ENCODE measurements at places on chromosomes 13 and 19. TPM values are rescaled to one million over a fixed set of nuclear protein-coding genes. Genes with fewer than 3 reads are reported as not detected.
A peak's percentile ranks its signal among the peaks of the same experiment; 100 is the strongest.

DNA sequence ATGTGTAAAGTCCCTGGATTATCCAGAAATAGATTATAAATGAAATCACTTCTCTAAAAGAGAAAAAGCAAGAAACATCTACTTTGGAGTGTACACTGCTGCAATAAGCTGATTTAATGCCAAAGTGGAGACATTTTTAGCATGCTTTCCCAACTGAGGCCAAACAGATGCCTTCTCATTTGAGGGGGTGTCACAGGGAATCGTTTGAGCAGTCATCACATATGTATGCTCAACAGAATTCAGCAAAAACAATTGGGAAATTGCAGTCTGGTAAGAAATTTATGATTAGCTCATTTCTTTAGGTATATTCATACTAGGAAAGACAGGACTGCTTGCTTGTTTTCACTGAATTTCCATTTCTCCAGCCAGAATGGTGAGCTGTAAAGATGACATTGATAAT, 27.3 kb upstream of the TPP2 start:
- no peaks in the 10 kb centered on the region for H3K27me3 ChIP-seq
- DNase-seq, result no peak
- H3K4me3 ChIP-seq, result no peak overlapping the region
- H3K4me1 ChIP-seq, result no peaks in the 10 kb centered on the region
- H3K36me3 ChIP-seq, result no peaks in the 10 kb centered on the region

- H3K36me3 ChIP-seq, result peaks cover 15% of the 10 kb centered on the region
- peaks cover 25% of the 10 kb centered on the region for H3K4me1 ChIP-seq
- H3K4me3 ChIP-seq, result peak overlapping the region; percentile 97
- peak overlapping the region; percentile 97 for H3K27ac ChIP-seq
- H3K27me3 ChIP-seq, result no peaks in the 10 kb centered on the region
Measured at GRCh38 chr19:57239982-57240310, 486 bp upstream of the ZNF805 start.

GRCh38 chr19:57759096-57759495, 10.4 kb upstream of the ZNF586 start:
- no peak overlapping the region for H3K27ac ChIP-seq
- H3K36me3 ChIP-seq, result no peaks in the 10 kb centered on the region
- H3K4me3 ChIP-seq, result no peak overlapping the region
- no peaks in the 10 kb centered on the region for H3K27me3 ChIP-seq
- no peak for DNase-seq

DNA sequence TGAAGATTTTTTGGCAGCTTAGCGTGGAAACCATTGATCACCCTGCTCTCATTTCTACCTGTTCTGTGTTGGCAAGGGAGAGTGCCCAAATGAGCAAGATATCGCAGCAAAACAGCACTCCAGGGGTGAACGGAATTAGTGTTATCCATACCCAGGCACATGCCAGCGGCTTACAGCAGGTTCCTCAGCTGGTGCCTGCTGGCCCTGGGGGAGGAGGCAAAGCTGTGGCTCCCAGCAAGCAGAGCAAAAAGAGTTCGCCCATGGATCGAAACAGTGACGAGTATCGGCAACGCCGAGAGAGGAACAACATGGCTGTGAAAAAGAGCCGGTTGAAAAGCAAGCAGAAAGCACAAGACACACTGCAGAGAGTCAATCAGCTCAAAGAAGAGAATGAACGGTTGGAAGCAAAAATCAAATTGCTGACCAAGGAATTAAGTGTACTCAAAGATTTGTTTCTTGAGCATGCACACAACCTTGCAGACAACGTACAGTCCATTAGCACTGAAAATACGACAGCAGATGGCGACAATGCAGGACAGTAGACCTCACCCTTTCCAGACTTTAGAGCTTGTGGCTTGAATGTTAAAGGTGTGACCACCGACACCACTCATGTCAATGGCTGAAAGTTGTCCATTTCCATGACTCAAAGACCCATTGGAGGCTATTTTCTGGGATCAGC, 5.8 kb downstream of the CEBPG start:
- H3K27ac ChIP-seq, result no peak overlapping the region
- H3K4me3 ChIP-seq, result no peak overlapping the region
- DNase-seq, result no peak

Gene KLHL1
- not detected for total RNA-seq

Gene IL11
- total RNA-seq, result not detected

DNA sequence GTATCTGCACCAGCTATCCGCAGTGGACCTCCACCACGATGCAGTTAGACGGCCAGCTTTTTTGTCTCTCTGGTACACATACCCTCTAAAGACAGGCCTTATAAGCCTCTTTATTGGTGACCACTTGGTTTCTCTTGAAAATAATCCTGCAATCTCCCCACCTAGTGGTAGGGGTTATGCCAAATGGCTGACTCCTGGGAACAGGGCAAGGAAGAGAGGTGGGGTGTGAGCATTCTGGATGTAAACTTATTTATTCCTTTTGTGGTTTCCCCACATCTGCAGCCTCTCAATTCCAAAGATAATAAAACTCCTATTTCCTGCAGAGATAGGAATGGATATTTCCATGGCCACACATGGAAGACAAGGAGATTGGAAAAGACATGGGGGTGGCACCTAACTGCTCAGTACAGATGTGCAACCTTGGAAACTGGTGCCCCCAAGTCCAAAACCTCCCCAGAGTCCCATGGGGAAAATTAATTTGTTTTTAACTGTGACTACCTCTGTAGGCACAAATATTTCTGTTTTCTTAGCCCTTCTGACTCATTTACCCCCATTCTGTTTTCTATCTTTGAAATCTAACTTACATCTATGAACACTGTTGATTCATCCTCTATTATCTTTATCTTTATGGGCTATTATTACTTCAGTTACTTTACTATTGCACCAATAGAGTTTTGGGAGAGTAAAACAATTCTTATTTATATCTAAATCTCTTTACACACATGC, 112.7 kb upstream of the TSHZ3 start:
- no peaks in the 10 kb centered on the region for H3K36me3 ChIP-seq
- no peaks in the 10 kb centered on the region for H3K4me1 ChIP-seq
- DNase-seq, result no peak
- H3K4me3 ChIP-seq, result no peak overlapping the region
- no peaks in the 10 kb centered on the region for H3K27me3 ChIP-seq
- H3K27ac ChIP-seq, result no peak overlapping the region

All from heart left ventricle (tissue), 16 donors.